ENCODE measurements at places on chromosomes 5 and 9. TPM values are rescaled to one million over a fixed set of nuclear protein-coding genes. Genes with fewer than 3 reads are reported as not detected.

DNA sequence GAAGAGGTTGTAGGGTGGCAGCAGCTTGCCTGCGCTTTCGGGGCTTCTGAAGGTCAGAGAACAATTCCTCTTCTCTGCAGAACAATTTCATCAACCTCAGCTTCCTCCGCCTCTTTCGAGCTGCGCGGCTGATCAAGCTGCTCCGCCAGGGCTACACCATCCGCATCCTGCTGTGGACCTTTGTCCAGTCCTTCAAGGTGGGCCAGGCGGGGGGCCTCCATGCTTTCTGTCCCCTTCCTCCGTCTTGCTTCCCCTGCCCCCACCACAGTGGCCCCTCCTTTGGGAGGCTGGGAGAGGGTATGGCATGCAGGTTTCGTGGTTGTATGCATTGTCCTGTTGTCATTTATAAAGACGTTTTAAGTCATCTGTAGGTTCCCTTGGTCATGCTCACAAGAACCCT lies 195.8 kb downstream of the CACNA1B start:
- H3K36me3 ChIP-seq, result no peaks in the 10 kb centered on the region
- H3K27me3 ChIP-seq, result no peaks in the 10 kb centered on the region
- H3K4me1 ChIP-seq, result peaks cover 23% of the 10 kb centered on the region
- no peak overlapping the region for H3K4me3 ChIP-seq

DNA sequence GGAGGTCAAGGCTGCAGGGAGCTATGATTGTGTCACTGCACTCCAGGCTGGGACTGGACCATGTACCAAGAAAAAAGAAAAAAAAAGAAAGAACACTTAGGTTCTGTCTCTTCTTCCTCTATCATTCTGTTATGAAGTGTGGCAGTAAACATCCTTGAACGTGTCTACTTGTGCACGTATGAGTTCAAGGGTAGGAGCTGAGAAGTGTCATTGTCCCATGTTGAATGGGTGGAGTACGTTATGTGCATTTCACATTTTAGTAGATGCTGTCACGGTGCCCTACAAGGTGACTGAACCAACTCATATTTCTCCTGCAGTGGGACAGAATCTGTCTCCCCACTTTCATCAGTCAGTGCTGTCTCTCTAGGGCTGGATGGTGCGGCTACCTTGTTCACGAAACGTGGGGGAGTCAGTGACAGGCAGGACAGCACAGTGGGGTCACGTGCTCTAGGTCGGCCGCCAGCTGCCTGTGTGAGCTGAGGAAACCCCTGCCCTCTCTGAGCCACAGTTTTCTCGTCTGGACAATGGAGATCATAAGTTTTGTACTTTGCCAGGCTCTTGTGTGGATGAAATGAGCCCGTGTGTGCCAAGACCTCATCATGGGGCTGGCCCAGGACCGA lies 47.2 kb downstream of the GTF3C4 start:
- H3K27me3 ChIP-seq, result no peaks in the 10 kb centered on the region
- H3K4me1 ChIP-seq, result no peaks in the 10 kb centered on the region
- H3K36me3 ChIP-seq, result no peaks in the 10 kb centered on the region
- H3K27ac ChIP-seq, result no peak overlapping the region

DNA sequence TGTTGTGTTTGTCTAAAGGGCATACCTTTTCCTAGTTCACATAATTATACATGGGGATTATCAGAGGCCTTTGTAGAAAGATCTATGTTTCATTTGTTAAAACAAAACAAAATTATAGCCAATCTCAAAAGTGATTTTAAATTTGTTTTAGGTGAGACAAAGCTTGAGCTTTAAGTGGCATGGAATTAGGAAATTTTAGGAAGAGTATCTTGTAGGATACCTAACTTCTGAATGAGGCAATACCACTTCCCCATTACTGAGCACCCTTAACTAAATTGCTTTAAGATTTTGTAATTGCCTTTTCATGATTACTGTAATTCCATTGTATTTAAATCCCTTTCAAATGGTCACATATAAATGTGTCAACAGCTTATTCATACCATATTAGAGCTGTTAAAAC lies 775.6 kb downstream of the NR2F1-AS1 start:
- H3K4me1 ChIP-seq, result no peaks in the 10 kb centered on the region
- H3K4me3 ChIP-seq, result no peak overlapping the region
- no peak overlapping the region for H3K27ac ChIP-seq
- H3K27me3 ChIP-seq, result no peaks in the 10 kb centered on the region

DNA sequence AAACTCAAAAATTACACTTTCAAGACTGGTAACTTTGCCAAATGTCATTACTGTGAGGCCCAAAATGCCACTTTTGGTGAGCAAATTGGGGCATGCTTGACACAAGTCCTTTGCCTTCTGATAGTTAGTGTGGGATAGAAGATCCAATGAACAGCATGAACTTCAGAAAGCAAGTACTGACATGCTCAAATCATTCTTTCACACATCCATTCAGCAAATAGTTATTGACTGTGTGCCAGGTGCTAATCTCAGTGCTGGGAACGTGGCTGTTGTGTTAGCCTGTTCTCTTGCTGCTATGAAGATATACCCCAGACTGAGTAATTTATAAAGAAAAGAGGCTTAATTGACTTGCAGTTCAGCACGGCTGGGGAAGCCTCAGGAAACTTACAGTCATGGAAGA lies 247.0 kb downstream of the CHSY3 start:
- H3K27ac ChIP-seq, result no peak overlapping the region
- no peaks in the 10 kb centered on the region for H3K36me3 ChIP-seq
- H3K4me1 ChIP-seq, result peaks cover 18% of the 10 kb centered on the region

DNA sequence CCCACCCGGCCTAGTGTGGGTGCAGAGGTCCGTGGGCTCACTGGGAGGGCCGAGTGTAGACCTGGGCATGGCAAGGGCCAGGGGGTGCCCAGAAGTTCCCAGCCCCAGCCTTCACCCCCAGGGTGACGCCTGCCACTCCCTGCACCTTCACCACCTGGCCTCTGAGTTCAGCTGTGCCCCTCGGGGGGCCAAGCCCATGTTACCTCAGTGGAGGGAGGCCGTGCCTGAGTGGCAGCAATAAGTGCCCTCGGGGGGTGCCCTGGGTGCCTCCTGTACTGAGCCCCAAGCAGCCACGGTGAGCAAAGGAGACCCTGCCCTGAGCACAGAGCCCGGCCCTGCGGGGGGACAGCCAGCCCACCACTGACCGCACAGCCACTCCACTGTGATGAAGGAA lies 10.3 kb upstream of the FCN2 start:
- H3K4me3 ChIP-seq, result no peak overlapping the region
- H3K27me3 ChIP-seq, result no peaks in the 10 kb centered on the region
- no peak overlapping the region for H3K27ac ChIP-seq
- no peaks in the 10 kb centered on the region for H3K4me1 ChIP-seq
- DNase-seq, result no peak

GRCh38 chr5:61319388-61320146 lies 12.5 kb upstream of the ZSWIM6 start:
- peak overlapping the region; percentile 32 for H3K4me3 ChIP-seq
- no peaks in the 10 kb centered on the region for H3K36me3 ChIP-seq
- peaks cover 10% of the 10 kb centered on the region for H3K4me1 ChIP-seq
- no peak overlapping the region for H3K27ac ChIP-seq

GRCh38 chr9:74721696-74722660 lies 165.7 kb downstream of the TRPM6 start:
- H3K4me3 ChIP-seq, result no peak overlapping the region
- no peak for DNase-seq
- no peak overlapping the region for H3K27ac ChIP-seq

DNA sequence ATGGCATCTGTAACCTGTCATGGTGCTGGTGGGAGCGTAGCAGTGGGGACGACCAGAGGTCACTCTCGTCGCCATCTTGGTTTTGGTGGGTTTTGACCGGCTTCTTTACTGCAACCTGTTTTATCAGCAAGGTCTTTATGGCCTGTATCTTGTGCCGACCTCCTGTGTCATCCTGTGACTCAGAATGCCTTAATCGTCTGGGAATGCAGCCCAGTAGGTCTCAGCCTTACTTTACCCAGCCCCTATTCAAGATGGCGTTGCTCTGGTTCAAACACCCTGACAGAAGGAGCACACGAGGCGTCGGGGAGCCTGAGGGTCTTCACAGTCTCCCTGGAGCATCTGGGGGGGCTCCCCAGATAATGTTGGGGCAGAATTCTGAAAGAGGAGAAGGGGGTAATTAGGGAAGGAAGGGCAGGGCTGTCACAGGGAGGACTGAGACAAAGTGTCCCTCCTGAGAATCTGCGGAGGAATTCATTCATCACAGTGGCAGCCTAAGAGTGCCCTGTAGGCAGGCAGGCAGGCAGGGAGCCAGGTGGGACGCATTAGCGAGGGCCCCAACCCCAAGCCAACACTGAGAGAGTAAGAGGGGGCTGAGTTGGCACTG lies 21.3 kb upstream of the NCS1 start:
- H3K4me3 ChIP-seq, result no peak overlapping the region
- no peak for DNase-seq
- H3K4me1 ChIP-seq, result peaks cover 17% of the 10 kb centered on the region
- H3K27me3 ChIP-seq, result no peaks in the 10 kb centered on the region
- no peaks in the 10 kb centered on the region for H3K36me3 ChIP-seq
- H3K27ac ChIP-seq, result no peak overlapping the region

Gene SLC34A3
- not detected for total RNA-seq

Gene ZNF300
- total RNA-seq, result 25.9 TPM

Gene GFI1B
- total RNA-seq, result 1.0 TPM

Gene FOXD4L6
- total RNA-seq, result 0.21 TPM

Gene PCDHGA10
- total RNA-seq, result 6.5 TPM

Gene ZNF608
- 39.7 TPM for total RNA-seq

Measured in GM23338 (cell line).